ENCODE measurements at places on chromosomes 5 and 9.

DNA sequence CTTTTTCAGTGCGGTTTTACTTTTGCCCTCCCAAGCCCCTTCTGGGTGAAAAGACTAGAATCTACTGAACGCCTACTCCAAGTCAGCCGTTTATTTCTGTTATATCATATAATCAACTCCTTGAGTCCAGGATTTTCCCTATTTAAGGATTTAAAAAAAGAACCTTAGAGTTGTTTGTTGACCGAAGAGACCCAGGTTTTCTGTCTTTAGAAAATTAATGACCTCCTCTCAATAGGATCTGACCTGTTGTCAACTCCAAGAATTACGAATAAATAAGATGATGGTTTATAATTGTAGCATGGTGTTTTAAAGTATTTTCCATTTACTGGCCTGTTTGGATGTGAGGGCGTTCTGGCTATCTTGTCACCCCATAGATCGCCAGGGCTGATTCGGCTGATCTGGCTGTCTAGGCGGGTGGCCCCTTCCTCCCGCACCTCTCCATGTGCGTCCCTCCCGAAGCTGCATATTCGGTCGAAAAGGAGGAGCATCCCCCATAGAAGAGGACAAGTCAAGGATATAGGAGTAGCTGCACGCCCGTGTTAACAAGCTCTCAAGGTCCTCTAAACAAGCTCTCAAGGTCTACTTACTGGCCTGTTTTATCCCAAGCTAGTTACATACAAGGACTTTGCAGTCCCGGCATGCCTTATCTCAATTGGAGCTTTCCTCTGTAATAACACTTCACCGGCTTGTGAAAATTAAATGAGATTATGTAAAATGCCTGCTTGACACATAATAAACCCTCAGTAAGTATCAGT, 1.1 kb upstream of the UBAP2 start:
- no peak for DNase-seq

- DNase-seq, result peak; percentile 17
These were observed 41.5 kb upstream of the MAP1B start for GRCh38 chr5:72065751-72066255.

- DNase-seq, result no peak
These were observed 553.1 kb upstream of the TUSC1 start for GRCh38 chr9:26231391-26231790.

GRCh38 chr9:137138058-137138721, 764 bp upstream of the GRIN1 start:
- DNase-seq, result no peak

- DNase-seq, result no peak
These were observed 112.8 kb downstream of the CMYA5 start for GRCh38 chr5:79802406-79802805.
